ENCODE measurements at places on chromosomes 3 and 15.

DNA sequence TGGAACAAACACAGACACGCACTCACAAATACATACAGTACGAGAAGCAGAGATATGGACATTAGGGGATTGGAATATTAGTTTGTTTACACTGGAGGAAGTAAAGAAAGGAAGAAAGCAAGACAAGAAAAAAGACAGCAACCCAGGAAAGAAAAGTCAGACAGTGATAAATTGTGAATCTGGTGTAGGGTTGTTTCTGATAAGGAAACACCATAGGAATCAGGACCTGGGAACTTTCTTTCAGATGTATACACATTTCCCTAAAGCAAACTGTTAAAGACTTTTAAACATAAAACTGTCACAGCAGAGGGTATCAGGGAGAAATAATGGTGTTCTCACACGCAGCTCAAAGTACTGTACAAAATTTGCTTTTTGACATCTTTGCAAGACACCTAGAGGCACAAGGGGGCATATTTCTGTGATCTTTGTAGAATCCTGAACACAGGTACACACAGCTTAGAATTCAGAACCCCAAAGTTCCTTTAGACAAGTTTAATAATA is 153.7 kb downstream of the TUSC7 start:
- DNase-seq = no peak

GRCh38 chr3:125207949-125208568 is 4.5 kb downstream of the SLC12A8 start:
- no peak for DNase-seq

DNA sequence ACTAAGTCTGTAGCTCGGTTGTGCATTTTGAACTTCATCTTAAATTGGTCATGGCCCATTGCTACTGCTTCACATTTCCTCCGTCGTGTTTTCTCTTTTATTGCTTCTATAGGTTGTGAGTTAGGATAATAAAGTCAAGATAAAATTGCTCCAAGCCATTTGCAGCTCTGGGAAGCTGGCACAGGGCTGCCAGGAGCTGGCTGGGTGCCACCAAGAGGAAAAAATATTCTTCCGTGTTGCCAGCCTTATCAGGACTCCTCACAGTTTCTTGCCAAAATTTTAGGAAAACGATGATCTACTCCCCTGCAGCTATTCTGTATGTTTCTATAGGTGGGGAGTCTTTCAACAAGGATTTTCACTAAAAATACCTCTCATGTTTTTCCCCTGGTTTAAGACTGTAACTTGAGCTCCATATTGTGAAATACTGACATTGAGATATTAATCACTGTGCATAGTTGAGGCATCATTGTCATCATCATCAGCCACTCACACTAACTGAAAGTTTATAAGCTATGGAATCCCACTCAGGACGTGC is 55.4 kb upstream of the PIAS1 start:
- no peak for DNase-seq

GRCh38 chr15:66986951-66987350 is 78.5 kb upstream of the SMAD3 start:
- DNase-seq = no peak

DNA sequence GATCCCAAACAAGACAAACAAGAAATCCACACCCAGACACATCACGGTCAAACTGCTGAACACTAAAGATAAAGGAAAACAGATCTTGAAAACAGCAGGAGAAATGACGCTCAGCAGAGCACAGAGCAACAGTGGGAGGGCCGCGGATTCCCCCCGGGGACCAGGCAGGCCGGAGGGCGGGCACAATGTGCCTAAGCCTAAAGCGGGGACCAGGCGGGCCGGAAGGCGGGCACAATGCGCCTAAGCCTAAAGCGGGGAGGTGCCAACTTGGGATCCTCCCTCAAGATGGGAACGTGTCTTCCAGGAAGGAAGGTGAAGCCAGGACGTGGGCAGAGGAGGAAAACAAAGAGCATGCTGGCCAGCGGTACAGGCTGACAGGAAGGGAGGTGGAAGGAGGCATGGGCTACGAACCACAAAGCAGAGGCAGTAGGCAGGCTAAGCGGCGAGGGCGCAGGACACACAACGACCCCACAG is 31.1 kb downstream of the CYFIP1 start:
- DNase-seq = no peak

DNA sequence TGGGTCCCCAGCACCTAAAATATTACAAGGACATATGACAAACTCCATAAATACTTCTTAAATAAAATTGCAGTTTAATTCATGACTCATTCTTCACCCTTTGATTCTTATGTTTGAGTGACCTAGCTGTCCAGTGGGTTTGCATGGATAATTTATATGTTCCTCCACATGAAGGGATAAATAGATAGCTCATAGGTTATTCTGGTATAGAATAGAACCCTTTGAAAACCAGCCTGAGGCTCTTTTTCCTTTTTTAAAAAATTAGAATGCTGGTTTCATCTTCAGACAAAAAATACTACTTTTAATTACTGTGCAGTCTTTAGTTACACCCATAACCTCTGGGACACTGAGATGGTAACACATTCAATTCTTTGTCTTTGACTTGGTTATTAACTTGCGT is 97.1 kb upstream of the SAMMSON start:
- DNase-seq = no peak

- DNase-seq = no peak
Observed at GRCh38 chr15:73787621-73788020, 34.5 kb upstream of the INSYN1 start.

DNA sequence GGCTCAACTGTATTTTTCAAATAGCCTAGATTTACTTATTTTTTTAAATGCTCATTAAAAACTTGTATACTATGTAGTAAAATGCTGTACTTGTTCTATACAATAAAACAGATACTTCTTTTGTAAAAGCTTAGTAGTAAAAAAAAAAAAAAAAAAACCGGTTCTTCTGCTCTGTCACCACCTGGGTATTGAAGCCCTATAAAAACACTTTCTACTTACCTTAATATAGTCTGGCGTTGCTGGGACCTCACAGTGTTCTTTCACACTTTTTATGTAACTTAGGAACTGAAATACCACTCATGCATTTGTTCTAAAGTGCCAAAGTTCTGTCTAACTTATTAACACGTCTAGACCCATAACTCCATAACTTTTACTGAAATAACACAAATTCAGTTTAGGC is 61.4 kb downstream of the TASOR start:
- no peak for DNase-seq

- DNase-seq = no peak
Observed at GRCh38 chr3:48859206-48859605, 11.5 kb upstream of the PRKAR2A start.

GRCh38 chr15:80989081-80989517 is 520 bp downstream of the MESD start:
- DNase-seq = no peak

DNA sequence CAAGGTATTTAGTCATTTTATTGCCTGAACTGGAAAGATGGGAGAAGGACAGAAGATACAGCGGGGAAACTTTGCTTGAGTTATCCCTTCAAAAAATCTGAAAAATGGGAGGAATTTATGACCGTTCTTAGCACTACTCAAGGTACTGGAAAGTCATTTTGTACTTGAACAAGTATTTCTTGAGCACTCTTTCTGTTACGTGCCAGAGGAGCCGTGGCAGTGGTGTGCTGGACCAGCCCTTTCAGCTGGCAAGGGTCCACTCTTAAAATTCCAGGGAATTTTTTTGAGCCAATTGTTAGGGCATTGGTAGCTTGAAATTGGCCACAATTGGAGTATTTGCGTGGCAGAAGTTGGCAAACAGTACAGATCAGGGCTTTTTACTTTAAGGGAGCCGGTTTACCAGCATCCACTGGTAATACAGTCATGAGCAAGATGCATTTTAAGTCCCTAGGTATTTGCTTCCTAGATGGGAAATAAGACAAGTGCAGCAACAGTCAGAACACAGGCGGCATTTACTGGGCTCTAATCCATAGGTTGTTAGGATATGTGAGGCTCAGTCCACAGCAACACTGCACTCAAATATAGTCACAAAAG is 145.9 kb upstream of the ST8SIA2 start:
- no peak for DNase-seq

GRCh38 chr3:12963922-12964701 is 109.1 kb downstream of the IQSEC1 start:
- DNase-seq = no peak

- DNase-seq = no peak
Observed at GRCh38 chr15:68450192-68450591, 18.2 kb upstream of the ITGA11 start.

DNA sequence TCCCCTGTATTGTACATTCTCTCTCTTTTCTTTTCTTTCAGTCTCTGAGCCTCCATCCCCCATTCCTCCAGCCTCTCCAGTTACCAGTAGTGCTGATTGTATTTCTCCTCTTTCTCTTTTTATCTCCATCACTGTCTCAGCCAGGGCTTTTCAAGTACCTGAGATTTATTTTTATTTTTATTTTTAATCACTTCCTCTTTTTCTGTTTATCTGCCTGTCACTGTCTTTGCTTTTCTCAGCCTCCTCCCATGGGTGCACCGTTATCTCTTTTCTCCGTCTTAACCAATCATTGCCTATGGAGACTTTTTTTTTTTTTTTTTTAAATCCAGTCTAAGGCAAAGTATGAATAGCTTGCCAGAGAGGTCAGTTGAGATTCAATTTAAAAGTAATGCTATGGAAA is 359.3 kb downstream of the GAP43 start:
- DNase-seq = no peak

DNA sequence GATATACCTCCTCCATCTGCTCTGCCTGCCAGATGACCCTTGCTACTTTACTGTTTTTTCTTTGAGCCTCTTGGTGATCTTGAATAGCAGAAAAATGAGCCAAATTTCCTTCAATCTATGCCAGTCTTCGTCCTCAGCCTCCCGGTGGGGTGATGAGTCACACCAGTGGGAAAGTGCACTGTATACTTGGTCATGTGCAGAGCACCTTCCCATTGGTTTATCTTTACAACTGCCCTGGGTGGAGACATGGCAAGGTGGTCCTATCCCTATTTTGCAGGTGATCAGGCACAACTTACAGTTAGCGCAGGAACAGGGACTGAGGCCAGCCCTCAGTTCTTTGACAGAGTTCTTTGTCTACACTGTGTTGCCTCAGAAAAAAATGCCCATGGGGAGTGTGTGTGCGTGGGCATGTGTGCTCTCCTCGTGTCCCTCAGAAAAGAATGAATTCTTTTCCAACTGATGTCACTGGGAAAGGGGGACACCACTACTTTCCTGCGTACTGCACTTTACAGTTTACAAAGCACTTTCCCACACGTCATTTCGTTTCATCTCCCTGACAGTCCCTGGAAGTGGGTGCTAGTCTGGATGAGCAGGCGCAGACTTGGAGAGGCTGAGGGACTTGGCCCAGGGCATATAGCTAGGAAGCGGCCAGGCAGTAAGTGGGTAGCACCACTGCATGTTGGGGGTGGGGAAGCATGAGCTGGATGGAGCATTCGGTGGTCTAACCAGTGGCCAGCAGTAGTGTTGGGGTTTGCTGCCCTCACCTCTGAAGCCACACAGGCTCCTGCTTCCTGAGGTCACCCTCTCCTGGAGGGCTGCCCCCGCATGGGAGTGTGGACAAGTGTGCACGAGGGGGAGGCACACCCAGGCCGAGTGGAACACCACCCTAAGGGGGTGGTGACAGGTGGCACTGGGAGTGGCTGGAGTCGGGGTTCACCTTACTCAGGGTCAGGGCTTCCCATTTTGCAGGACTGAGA is 24.1 kb downstream of the SMAD3 start:
- no peak for DNase-seq

- DNase-seq = no peak
Observed at GRCh38 chr3:187695449-187695848, 6.9 kb downstream of the RTP2 start.

DNA sequence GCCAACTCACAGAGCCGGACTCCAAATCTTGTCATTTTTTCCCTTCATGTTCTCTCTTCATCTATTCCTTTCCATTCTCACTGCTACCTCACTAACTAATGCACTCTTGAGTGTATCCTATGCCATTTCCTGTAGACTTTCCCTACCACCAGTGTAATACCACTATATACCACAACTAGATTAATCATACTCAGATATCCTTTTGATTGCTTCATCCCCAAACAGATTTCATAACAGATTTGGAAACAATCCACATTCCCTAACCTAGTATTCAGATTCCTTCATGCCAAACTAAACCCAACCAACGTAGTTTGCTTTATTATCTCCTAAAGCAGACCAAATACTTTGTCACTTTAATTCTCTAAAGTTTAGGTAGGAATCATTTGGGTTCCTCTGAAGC is 2.6 kb upstream of the PLOD2 start:
- DNase-seq = no peak

DNA sequence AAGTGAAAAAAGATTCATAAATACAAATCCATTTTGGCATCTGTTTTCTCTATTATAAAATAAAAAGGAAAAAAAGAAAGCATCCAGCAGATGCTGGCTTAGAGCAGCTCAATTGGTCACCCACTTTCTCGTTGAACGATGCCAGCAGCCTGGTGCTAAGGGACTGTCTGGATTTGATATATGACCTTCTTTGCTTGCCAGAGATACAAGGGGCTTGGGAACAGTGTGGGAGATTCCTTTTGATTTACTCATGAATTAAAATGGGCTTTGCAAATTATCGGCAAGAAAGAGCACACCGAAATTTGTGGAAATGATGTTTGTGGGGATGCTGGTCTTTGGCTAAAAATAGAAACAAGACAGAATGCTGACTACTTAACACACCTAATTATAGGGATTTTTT is 210.3 kb upstream of the STT3B start:
- no peak for DNase-seq

GRCh38 chr15:68518785-68519430 is 59.9 kb upstream of the CORO2B start:
- DNase-seq = no peak

- DNase-seq = no peak
Observed at GRCh38 chr15:69648775-69649735, 196.4 kb downstream of the RPLP1 start.

DNA sequence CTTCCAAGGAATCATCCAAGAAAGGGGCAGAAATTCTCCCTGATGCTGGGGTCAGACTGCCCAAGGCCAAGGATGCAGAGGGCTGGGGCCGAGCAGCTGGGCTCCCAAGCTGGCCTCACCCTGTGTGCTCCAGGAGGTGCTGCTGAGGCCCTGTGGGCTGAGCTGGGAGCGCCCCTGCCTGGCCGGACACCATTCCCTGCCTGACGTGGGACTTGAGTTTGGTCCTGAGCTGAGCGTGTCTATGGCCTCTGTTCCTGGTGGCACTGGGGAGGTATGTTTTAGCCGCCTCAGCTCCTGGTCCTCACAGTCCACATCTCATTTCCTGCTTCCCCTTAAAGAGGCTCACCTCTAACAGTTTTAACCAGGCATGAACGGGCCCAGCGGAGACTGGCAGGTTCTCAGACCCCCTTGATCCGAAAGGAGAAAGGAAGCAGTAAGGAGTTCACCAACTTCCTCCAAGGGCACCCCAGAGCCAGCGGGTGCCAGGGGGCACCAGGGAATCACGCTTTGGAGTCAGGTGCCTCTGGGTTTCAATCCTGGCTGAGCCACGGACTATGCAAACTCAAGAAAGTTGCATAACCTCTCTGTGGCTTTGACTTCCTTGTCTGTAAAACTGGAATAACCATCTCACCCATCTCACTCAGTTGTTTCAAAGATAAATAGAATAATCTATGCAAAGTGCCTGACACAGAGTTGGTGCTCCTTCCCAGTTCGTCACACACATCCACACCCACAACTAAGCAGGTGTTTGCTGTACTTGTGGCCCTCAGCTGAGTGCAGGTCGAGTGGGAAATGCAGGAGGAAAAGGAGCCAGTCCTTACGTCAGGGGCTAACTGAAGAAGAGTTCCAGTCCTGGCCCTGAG is 48.6 kb downstream of the SLC12A8 start:
- no peak for DNase-seq

All from stimulated activated CD8-positive, alpha-beta memory T cell treated with anti-CD3 and anti-CD28 coated beads, Interleukin-7, amount 100 ng/mL, for 24 hours (primary cell).